Chondrocyte (in vitro differentiated cells): ENCODE measurements at places on chromosomes 12 and 14. TPM values are rescaled to one million over a fixed set of nuclear protein-coding genes. Genes with fewer than 3 reads are reported as not detected.

AQP2 gene
- total RNA-seq = not detected in 3 replicates

DCN gene
- 723 to 2,473 TPM (median 743 TPM) in 3 replicates for total RNA-seq

FNTB gene
- 20.8 to 28.2 TPM (median 21.6 TPM) in 3 replicates for total RNA-seq

METTL17 gene
- 34.4 to 50.1 TPM (median 41.1 TPM) in 3 replicates for total RNA-seq

ASCL1 gene
- not detected in 3 replicates for total RNA-seq

GRCh38 chr14:28603606-28604005 lies 163.0 kb upstream of the FOXG1 start:
- no peak for DNase-seq

DNA sequence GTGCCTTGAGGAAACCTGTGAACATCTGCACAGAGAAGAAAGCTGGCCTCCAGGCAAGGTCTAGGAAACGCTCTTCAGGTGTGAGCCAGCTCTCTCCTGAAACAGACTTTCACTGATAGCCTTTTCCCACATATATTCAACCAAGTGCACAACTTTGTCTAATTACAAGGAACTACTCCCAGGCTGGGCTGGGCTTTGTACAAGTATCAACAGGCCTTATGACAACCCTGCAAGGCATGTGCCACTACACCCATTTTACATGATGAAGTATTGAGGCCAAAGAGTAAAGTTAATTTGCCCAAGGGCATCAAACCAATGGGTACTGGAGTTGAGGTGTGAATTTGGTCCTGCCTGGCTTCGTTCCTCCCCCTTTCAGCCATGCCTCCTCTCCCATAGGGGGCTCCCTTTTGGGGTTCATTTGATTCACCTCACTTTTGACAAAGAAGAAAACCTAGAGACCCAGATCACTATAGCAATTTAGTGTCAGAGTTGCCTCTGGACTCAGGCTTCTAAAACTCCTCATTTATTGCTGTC lies 2.1 kb downstream of the CSRP2 start:
- DNase-seq = no peak

DNA sequence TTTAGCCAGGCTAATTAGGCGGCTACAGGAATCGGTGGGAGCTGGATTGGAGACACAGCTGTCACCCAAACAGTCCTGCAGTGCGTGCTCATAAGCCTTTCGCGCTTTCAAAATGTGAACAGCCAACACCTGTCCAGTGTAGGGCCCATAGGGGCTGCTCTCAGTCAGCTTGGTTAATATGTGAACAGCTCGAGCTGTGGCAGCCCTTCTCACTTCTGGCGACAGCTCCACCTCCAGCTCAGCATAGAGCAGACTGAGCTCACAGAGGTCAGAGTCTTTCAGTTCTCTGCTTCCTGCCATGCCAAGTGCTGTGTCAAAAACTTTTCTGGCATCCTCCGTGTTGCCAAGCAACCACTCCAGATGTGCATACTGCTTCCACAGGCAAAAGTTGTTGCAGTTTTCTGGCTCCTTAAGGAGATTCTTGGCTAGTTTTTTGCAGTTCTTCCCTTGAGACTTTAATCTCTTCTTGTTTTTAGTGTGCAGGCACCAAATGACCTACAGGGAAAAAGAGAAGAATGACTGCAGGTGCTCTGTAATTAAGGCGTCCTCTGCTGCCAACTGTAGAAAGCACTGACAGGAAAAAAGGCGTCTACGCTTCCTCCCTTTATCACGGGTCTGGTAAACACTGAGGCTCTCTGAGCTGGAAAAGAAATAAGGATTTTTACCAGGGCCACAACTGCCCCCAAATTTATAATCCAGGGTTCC lies 32.5 kb downstream of the PSMC1 start:
- DNase-seq = no peak

GRCh38 chr14:62778852-62779251 lies 266.4 kb downstream of the KCNH5 start:
- no peak for DNase-seq

- DNase-seq = no peak
Observed at GRCh38 chr12:54138219-54138618, 50.6 kb downstream of the SMUG1 start.

DNA sequence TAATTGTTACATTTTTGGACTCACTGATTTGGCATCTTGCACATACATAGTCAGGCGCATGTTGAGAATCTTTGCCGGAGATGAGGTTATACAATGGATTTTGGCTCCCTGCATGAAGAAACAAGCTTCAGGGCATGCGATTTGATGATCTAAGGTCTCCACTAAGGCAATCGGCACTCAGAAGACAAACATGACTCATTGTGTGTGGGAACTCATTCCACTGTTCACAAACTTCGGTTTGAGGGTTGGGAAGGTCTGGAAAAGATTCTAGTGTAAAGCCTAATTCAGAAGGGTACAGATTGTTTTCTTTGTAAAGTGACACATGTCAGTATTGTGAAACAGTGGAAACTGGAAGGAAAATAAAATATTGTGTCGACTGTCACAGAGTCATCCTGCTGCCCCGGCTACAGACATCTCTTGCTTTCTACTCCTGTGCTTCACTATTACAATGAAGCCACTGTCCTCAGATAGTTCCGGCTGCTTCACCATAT lies 192.6 kb upstream of the HMGA2 start:
- no peak for DNase-seq

- no peak for DNase-seq
Observed at GRCh38 chr14:68466491-68466977, 326.3 kb downstream of the ZFP36L1 start.

DNA sequence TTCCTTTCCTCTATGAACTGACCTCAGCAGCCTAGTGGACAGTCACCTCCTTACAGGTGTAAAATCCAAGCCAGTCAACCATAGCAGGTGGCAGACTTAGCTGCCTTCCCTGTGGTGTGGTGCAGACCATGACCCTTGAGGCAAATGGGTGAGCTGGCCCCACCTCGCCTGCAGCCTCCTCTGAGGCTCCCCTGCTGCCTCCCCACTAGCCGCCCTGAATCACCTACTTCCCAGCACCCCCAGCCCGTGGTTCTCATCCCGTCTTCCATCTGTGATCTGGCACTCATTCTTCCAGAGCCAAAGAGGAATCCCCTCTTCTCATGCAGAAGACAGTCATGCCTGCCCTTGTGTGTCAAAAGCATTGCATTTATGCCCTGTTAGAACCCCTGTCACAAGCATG lies 34.4 kb upstream of the TSPAN9 start:
- DNase-seq = no peak
